ENCODE measurements at places on chromosomes 2 and 18.

DNA sequence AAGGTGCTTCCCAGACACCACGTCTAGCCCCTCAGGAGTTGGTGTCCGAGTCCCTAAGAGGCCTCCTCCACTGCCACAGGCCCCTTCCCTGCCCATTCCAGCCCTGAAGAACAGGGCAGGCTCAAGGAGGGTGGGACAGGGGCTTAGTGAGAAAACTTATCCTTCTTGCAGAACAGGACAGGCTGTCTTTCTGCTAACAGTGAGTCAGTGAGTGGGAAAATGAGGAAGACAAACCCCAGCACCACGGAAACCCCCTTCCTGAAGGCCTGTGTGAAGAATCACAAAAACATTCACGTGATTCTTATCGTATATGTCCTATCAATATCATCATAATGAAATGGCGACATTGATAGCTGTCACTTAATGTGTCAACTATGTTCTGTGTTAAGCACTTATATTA lies 9.8 kb downstream of the FZD7 start:
- no peak for DNase-seq

GRCh38 chr18:11251229-11251890 lies 102.0 kb upstream of the PIEZO2 start:
- DNase-seq = no peak

GRCh38 chr2:99153921-99154604 lies 679 bp downstream of the TSGA10 start:
- DNase-seq = no peak

DNA sequence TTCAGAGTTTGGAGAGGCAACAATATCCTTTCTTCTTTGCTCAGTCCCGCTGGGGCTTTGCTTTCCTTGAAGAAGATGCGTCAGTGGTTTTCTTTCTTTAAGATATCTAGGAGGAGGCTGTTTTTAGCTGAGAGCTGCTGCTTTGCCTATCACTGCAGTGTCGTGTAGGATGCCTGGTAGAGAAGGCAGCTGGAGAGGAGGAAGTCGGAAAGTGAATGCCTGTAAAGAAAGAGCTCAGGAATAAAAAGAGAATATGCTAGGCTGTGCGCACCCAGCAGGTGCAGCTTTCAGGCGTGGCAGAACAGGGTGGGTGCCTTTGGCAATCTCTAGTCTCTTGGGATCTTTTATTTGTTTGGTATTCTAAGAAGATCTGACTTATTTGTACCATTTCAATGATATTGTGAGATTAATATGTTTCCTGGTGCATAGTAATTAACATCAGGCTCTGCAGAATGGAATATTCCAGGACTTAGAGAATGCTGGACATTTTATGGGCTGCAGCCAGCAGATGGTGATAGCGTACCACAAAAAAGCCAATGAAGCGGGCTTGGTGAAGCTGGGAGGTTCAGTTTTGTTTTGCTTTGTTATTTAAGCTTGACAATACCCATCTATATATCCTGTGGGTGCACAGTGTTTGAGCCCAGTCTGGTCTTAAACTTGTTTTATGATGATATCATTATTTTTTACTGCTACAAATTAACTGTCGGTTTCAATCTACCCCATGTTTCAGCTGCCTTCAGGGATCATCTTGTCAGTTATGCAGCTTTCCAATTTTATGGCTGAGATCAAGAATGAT lies 34.9 kb downstream of the CAVIN2 start:
- no peak for DNase-seq

DNA sequence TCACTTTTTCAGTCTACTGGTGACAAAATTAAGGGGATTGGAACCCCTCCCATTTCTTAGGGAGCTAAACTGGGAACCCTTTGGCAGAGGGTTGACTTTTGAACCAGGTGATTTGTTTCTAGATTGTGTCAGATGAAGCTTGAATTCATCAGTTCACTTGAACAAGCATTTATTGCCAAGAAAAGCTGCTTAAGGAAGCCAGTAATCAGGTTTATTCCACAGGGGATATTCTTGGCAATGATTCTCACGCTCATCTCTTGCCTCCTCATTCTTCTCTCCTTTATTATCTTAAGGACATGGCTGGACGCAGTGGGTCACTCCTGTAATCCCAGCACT lies 101.0 kb downstream of the ALPK2 start:
- no peak for DNase-seq

DNA sequence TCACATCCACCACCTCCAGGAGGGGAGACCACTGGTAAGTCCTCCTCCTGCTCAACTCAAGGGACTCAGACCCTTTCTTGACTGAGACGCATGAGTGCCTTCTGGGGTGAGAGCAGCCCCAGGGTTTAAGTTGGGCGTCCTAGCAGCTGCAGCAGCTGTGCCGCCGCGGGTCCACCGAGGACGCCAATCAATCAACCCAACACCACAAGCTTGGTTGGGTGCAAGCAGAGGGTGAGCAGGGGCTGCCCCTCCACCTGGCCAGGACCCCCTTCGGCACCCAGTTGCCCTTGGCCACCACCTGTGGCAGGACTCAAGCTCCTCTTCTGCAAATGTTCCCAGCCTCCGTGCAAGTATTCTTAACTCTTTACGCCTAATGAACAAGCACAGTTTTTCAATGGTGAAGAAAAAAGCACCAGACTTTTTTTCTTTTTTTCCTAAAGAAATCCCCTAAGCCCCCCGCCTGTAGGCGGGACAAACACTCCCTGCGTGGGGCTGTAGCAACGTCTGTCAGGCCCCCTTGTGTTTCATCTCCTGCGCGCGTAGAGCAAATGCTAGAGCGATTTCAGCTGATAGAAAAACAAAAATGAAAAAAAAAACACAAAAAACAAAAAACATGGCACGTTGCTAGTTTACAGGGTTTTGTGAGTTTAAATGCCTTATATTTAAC lies 197.1 kb downstream of the LOXHD1 start:
- DNase-seq = no peak

DNA sequence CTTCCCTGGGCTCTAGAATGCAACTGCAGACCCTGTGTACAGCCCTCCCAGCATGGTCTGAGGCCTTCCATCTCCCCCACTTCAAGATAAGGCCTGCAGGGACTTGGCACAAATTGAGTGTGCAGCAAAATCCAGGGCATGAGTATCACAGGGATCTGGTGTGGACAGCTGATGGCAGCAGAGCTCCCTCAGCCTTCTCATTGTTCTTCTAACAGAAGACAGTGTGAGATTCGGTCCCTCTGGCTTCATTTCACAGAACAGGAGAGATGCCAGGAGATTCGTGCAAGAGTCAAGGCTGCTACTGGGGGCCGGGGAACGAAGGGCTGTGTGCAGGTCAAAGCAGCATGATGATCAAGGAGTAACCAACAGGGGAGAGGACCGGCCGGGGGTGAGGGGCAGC lies 85.8 kb downstream of the UXS1 start:
- no peak for DNase-seq

GRCh38 chr2:17190527-17190926 lies 327.7 kb downstream of the RAD51AP2 start:
- DNase-seq = no peak

DNA sequence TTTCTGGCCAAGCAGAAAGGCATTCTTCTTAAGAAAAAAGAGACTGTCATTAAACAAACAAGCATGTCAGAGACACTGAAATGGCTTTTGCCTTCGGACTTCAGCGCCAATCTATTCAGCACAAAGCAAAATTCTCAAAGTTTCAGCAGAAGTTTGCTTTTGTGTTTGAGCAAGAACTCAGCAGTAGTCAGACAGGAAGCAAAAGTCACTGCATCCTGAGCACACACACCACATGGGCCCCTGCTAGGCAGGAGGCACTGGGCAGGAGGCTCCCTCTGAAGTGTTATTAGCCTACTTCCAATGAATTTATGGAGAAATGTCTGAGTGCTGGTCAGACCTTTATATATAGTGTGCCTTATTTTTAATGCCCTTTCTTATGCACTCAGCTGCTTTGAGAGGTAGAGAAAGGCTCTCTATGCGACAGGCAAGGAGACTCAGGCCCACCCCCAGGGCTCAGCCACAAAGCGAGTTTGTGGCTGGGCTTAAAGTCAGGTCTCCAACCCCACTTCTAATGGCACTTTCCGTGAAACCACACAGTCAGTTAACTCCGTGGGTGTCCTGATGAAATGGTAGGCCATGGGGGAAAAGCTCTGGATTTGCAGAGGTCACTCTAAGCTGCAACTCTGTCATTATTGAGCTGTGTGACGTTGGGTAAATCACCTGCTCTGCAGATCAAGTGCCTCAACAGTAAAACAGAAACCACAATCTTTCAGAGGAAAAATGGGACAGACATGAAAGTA lies 161.0 kb upstream of the TMEM200C start:
- DNase-seq = no peak

DNA sequence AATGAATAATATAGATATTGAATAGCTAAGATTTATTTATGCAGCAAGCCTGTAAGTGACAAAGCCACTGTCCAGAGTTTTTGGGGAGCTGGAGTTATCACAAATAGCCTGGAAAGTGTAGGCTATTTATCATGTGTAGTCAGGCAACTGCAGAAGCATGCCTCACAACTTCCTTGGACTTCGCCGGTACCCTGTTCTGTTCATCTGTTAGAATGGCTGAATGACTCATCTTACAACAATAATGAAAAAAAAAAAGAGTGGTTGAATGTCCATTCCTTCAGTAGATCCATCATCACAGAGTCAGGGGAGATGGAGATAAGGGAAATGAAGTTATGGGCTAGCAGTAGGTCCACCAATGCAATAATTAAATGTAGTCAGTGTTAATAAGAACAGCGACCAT lies 24.0 kb upstream of the ATP5MC3 start:
- DNase-seq = no peak
